ENCODE measurements at places on chromosomes 16 and 17.

DNA sequence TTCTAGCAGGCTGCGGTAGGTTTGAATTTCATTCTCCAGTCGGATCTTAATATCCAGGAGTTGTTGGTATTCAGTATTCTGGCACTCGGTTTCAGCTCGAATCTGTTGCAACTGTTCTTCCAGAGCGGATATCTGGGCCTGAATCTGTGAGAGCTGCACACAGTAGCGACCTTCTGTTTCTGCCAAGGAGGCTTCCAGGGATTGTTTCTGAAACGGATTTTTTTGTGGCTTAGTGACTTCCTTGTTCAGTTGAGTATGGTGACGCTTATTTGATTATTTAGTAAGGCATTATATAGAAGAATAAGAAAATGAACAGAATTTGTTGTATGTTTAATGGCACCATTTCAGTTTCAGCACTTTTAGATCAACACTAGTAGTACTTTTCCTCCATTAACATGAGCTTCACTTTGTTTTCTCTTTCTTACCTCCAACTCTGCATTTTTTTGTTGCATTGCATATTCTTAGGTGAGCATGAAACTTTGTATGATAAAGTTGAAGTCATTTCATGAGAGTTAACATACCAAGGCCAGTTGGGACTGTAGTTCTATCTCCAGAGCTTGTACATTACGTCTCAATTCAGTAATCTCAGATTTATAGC, 2.8 kb downstream of the KRT10 start:
- peak; percentile 10 for DNase-seq

DNA sequence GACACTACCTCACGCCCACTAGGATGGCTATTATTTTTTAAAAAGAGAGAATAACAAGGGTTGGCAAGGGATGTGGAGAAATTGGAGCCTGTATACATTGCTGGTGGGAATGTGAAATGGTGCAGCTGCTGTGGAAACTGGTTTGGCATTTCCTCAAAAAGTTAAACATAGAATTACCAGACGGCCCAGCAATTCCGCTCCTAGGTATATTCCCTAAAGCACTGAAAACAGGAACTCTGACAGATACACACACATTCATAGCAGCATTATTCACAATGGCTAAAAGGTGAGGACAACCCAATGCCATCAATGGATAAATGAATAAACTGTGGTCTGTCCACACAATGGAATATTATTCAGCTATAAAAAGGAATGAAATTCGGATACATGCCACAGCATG, 60.3 kb upstream of the CBX4 start:
- no peak for DNase-seq

DNA sequence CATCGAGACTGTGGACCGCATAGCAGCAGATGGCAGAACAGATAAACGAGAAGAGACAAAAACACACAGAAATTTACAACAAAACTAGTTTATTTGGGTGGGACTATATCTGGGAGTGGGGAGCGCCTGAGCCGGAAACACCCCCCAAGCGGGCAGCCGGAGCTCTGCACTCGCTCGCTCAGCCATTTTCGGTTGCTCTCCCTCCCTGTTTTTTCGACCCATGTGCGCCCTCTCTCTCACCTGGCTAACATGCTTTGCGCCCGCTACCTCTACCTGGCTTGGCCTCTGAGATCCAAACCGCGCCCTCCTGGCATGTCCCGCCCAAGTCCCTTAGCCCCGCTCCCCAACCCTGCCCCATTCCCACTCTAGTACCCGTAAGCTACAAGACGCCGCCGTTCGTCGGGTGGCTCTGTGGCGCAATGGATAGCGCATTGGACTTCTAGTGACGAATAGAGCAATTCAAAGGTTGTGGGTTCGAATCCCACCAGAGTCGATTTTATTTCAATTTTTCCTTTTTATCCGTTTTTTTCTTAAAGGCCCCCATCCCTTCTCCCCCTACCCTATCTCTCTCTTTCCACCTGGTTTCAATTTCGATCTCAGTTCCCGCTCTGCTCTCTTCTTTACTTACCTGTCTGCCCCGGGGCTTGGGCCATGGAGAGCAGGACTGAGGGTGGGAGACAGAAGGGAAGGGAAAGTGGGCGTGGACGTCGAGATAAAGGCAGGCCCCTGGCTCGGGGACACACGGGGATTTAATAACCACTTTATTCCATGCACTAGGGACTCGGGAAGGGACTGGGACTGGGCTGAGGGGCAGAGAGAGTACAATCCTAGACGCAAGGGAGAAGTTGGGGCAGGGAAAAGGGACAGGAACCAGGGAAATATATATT, 2.4 kb upstream of the ALOXE3 start:
- peak; percentile 78 for DNase-seq

GRCh38 chr16:50037662-50038220, 12.7 kb downstream of the CNEP1R1 start:
- no peak for DNase-seq

DNA sequence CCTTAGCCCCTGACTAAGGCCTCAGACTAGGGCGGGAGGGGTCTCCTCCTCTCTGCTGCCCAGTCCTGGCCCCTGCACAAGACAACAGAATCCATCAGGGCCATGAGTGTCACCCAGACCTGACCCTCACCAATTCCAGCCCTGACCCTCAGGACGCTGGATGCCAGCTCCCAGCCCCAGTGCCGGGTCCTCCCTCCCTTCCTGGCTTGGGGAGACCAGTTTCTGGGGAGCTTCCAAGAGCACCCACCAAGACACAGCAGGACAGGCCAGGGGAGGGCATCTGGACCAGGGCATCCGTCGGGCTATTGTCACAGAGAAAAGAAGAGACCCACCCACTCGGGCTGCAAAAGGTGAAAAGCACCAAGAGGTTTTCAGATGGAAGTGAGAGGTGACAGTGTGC, 12.7 kb downstream of the CES3 start:
- no peak for DNase-seq

- no peak for DNase-seq
Measured at GRCh38 chr17:66978514-66979061, 14.1 kb downstream of the CACNG4 start.

GRCh38 chr16:15950161-15950854, 892 bp downstream of the ABCC1 start:
- DNase-seq: peak; percentile 74

Data from GM20000 (cell line).